ENCODE measurements at places on chromosomes 3 and 15.
A peak's percentile ranks its signal among the peaks of the same experiment; 100 is the strongest.

DNA sequence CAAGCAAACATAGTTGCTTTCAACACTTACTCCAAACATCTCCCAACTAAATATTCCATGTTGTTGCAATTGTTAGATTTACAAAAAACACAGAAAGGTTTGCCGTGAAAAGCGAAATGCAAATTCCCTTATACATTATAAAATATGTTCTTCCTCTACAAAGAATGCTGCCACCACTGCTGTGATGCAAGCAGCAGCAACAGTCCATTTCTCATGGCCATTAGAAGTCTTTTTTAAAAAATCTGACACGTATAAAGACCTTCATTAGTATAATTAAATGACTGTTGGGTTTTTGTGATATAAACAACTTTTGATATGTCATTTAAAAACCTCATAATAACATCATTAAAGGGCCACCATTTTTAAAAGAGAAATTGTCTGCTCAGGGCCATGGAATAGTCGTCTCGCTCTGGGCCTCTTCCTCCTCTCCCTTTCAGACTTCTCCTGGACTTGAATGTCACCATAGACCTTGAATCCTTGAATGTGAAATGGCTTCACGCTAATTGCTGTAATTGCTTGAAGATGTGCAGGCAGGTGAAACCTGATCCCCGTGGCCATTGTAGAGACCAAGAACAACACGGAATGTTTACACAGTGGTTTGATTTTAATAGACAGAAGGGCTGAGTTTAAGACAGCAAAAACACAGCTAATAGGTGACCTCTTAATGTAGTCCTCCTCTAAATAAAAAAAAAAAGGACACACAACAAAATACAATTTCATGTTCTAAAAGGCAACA, 450.4 kb downstream of the FOXP1 start:
- no peak for DNase-seq

GRCh38 chr3:149790698-149791097, 1.7 kb downstream of the ANKUB1 start:
- DNase-seq = no peak

DNA sequence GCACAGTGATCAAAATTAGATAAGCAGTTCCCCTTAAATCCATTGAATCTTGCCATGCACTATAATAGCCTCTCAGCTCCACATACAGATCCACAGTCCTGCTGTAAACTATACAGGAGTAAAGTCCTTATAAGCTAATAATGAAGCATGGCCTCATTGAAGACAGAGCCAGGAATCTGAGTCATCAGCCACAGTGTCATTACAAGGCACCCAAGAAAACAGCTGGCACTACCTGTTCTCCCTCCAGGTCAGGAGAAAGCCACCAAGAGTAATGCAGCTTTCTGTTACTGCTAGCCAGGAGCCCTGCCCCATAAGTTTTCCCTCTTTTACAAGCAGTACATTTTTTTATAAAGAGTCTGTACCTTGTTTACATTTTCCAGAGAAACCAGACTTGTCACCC, 27.3 kb downstream of the WDR49 start:
- no peak for DNase-seq

- DNase-seq = peak; percentile 45
Measured at GRCh38 chr3:48194446-48195071, 6.3 kb upstream of the CDC25A start.

GRCh38 chr3:39133822-39134221, 19.6 kb downstream of the CSRNP1 start:
- DNase-seq = no peak

Measured in iris pigment epithelial cell (primary cell).